ENCODE measurements at places on chromosomes 3 and 15.

DNA sequence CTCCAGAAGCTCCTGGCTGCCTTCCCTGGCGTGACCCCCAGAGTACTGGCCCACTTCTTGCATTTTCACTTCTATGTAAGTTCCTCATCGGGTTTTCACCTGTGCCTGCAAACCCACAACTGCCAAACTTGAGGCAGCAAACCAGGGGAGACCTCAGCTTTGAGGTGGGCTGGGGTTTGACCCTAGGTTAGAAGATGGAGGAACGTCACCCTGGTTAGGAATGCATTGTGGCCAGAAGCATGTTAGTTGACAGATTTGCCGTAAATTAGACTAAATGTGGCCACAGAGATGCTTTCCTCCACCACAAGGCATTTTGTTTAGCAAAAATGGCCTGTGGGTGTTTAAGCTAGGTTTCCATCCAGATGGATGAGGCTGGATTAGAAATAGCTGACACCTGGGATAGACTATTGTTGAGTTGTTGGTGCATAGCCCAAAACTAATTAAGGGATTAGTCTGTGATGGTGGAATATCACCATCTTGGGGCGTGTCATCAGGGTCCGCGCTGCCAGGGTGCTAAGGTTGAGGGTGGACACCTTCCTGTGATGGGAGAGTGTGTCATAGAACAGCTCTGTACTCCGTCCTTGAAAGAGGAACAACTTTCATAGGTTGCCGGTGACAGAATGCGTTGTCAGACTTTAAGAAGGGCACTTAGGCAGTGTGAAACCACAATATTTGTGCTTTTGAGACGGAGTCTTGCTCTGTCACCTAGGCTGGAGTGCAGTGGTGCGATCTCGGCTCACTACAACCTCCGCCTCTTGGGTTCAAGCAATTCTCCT is 3.6 kb downstream of the NISCH start:
- DNase-seq, result no peak

- DNase-seq, result no peak
These were observed 300.4 kb upstream of the RASGRP1 start for GRCh38 chr15:38864827-38865581.

DNA sequence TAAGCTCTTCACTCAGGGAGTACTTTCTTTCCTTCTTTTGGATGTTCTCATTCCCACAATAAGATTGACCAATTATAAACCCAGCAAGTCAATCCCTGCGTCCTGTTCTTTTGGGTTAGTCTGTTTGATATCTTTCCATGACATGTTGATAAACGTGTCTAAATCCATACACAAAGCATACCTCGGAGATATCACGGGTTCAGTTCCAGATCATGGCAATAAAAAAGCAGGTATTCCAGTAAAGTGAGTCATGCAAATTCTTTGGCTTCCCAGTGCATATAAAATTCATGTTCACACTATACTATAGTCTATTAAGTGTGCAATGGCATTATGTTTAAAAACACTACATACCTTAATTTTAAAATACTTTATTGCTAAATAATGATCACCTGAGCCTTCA is 667.7 kb downstream of the MAGI1 start:
- no peak for DNase-seq

- DNase-seq, result no peak
These were observed 15.4 kb downstream of the IREB2 start for GRCh38 chr15:78453447-78453846.

DNA sequence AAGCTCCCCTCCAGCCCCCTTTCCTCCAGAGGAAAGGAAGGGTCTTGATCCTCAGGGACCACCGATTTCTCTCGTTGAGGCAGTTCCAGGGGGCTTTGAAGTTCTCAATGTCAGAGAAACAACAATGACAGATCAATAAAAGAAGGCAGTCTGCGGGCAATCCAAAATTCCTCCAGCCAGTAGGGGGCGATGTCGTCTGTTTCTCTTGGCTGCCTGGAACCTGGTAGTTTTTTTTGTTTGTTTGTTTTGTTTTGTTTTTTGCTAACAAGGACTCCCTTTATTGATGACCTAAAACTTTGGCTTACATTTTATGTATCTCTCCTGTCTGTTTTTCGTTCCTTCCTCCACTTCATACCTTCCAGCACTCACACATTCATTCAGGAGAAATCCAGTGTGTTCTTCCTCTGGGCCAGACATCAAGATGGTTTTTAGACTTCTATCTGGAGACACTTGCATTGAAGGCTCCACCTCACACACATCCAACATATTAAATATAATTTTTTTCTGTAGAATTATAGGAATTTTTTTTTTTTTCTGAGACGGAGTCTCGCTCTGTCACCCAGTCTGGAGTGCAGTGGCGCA is 276.6 kb downstream of the RPLP1 start:
- DNase-seq, result peak; percentile 73

DNA sequence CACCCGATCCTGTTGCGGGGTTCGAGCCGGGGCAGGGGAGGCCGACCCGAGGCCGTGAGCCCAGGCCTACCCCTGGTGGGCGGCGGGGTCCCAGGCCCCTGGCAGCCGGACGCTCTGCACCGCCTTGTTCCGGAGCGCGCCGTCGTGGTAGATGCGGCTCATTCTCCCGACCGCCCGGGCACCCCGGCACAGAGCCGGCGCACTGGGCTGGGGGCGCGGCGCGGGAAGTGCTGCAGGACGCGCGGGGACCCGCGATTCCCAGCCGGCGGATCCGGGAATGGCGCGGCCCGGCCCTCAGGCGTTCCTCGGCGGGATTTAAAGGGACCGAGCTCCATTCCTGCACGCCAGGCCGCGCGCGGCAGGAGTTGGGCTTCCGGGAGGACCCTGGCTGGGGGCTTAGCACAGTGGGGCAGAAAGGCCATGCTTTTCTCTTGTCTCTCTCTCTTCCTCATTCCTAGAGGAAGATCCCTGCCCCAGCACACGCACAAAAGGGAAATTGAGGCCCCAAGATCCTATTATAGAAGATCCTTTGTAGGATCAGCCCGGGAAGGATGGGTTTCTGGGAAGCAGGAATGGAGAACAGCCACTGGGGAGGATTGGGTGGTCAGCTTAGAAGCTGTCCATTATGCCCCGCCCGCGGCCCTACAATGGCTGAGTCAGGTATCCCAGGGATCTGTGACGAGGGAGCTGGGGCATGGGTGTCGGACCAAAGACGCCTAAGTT is at the start of gene ARPIN:
TSS of gene ARPIN (minus strand) at position 279 of the 723 bp plus-strand sequence. CDS start at position 162, 117 bp downstream.
- DNase-seq, result no peak

All from stimulated activated CD4-positive, alpha-beta T cell treated with anti-CD3 and anti-CD28 coated beads, TNF-alpha, amount 100 ng/mL, for 4 hours (primary cell).